ENCODE measurements at places on chromosomes 7 and 10.

DNA sequence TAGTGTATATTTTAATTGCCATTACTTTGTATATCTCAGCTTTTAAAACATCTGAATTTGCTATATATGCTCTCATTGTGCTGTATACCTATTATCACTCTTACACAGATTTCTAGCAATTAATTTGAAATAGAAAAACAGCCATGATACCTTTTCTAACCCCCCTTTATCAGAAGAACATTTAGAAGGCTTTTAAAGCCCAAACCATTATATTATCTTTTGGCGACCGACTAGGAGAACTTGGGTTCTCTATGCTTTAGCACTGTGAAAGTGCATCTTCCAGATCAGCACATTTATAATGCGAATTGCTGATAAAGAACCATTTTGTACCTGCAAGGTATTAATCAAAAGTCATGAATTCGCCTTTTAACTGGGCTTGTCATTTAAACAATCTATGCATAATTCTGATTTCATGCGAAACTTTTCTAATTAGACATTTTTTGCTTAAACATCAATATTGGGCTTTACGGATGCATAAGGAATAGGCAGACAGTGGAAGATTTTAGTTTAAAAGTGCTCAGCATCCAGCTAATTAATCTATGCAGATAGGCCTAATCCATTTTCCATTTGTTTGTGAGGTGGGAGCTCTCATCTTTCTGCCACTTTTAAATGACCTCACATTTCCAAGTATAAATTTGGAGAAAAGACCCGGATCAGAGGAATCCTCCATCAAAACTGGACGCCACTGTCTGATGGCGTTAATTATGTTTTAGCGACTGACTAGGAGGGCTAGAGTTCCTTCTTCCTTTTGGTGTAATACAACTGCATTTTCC is 1.2 kb upstream of the MLLT10 start:
- no peak for DNase-seq

DNA sequence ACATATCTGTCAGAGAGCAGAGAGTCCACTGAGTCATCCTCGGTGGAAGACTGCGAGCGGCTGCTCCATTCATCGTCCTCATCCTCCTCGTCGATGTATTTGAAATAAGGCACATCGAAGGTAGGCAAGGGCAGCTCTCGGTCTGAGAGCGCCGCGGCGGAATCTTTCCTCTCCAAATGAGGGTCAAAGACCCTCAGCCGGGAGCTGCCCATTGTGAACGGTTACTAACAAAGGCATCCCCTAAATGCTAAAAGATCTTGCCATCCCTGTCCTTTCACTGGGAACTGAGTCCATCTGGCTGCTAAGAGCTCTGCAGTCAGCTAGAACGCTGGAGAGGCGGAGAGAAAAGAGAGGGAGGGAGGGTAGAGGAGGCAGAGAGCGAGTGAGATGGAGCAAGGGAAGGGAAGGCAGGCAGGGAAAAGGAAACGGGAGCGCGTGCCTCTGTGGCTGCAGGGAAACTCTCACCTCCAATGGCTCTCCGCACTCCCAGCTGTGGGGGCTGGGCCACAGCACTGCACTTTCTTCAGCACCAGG is 163.4 kb downstream of the RAPGEF5 start:
- no peak for DNase-seq

- no peak for DNase-seq
Measured at GRCh38 chr10:73730153-73730906, 13.8 kb upstream of the SEC24C start.

GRCh38 chr7:116630932-116631671 is 40.9 kb upstream of the MET start:
- DNase-seq, result no peak
